ENCODE measurements at places on chromosomes 5 and 9.

- no peak for DNase-seq
Observed at GRCh38 chr5:75059912-75060545, 7.7 kb upstream of the GCNT4 start.

DNA sequence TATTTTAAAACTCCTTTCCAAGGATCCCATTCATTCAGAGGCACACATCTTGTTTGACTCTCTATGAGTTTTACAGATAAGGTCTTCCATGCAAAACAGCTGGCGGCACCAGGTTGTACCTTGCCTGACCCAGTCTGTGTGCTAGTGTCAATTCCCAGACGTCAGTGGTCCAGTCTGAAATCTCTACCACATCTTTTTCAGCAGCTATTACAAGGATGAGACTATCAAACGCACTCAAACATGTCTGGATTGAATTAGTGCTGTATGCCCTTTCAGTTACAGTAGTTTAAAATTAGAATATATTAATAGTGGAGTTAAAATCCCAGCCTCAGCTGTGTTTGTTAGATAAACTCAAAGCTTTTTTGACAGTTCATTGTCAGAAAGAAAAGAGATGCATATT lies 11.7 kb downstream of the CDC14B start:
- no peak for DNase-seq

- no peak for DNase-seq
Observed at GRCh38 chr9:135254176-135255032, 166.9 kb downstream of the OLFM1 start.

- DNase-seq: peak; percentile 51
Observed at GRCh38 chr5:43036856-43037635, 3.1 kb downstream of the ANXA2R start.

DNA sequence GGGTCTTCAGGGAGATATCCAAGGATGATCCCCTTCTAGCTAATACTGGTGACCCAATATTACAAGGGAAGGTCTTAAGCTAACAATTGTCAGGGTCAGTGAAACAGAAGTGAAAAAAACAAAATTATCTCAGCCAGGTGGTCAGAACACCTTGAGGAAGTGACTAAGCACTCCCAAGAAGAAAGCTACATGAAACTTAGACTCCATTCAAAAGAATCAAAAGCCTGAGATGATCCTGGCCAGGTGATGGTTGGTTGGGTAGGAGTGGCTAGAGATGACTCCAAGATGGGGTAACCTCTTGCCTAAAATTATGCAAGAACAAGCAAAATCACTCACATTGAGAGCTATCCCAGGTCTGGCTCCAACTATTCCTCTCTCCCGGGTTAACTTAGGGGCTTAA lies 5.4 kb downstream of the VCP start:
- no peak for DNase-seq

GRCh38 chr9:112863214-112863613 lies 27.5 kb downstream of the SLC46A2 start:
- DNase-seq: peak; percentile 48

GRCh38 chr5:83925955-83926337 lies 205.3 kb upstream of the HAPLN1 start:
- DNase-seq: peak; percentile 45
